ENCODE measurements at places on chromosomes 13 and 19. TPM values are rescaled to one million over a fixed set of nuclear protein-coding genes. Genes with fewer than 3 reads are reported as not detected.

The MBD3L2 gene
- not detected for total RNA-seq

The PLIN3 gene
- total RNA-seq, result 27.5 TPM

The ZNF563 gene
- 6.6 TPM for total RNA-seq

The TGFBR3L gene
- total RNA-seq, result 2.6 TPM
